Hepatic stellate cell (primary cell): ENCODE measurements at places on chromosomes 12 and 14.

- DNase-seq: peak; percentile 94
These were observed at the start of gene SNW1 for GRCh38 chr14:77760381-77761204. TSS of gene SNW1 (minus strand) at chr14:77761156. CDS start at chr14:77761127, 29 bp downstream.

DNA sequence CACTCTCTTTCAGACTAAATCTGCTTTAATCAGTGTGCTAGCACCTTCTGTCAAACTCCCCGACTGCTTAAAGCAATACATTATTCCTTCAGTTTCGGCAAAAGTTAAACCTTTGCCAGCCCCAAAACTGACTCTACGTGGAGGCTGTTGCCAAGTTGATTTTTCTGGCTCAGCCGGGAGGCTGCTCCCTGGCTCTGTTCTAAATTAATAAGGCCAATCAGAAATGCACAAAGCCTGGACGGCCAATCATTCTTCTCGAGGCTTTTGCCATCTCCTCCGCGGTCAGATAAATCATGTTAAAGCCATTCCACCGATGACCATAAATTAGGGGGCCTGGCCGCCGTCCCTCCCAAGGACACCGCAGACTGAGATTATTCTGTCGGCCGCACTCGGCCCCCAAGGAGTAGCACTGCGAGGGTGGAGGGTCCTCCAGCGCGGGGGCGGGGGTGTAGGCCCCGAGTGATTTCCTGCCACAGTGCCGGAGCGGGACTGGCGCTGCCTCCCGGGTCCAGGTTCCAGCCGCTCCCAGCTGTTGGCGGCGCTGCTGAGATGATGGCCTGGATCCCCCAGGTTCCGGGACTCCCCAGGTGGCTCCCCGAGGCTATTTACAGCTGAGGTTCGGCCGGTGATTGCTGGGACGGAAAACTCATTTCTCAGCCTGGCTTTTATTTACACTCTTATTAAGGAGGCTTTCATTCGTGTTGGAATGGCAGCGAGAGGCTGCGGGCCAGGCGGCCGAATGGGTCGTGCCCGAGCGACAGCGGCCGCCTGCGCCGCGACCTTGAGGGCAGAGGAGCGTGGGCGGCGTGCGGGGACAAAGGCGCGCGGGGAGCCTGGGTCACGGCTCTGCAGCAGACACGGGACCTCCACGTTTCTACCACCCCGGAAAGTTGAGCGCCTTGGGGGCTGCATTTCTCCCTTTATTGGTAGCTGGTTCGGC is 165.1 kb downstream of the MON2 start:
- DNase-seq: peak; percentile 91

DNA sequence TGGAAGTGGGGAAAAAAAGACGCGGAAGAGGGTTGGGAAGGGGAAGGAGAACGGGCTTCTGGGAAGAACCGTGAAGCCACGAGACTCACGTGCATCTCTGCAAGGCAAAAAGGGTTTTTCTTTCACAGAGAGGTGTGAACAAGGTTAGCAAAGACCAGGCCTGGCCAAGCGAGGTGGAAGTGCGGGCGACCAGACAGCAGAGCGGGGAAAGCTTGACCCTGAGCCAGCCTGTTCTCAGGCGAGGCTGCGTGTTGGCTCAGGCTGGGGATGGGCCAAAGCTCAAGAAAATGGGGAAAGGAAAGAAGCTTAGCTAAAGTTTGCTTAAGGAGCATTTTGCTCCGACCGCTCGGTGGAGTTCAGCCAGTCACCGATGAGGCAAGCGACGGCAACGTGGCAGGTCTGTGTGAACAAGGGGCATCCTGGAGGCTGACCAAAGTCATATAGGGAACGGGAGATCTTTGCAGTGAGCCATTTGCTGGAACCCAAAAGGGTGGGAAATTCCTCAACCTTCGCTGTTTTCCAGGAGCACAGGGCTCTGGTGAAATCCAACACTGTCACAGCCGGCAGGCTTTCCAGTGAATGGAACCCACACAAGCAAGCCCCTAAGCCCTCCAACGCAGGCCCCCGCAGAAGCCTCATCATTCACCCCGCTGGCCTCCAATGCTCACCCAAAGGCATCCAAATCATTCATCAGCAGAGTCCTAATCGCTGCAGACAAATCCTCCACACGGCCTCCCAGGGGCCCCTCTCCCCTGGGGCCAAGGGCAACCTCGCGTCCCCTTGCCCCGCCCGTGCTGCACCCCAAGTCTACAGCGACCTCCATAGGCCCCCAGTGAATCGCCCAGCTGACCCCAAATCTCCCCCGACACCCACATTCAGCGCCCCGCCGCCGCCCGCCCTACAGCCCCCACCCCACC is 754 bp downstream of the ZNF605 start:
- DNase-seq: peak; percentile 72

DNA sequence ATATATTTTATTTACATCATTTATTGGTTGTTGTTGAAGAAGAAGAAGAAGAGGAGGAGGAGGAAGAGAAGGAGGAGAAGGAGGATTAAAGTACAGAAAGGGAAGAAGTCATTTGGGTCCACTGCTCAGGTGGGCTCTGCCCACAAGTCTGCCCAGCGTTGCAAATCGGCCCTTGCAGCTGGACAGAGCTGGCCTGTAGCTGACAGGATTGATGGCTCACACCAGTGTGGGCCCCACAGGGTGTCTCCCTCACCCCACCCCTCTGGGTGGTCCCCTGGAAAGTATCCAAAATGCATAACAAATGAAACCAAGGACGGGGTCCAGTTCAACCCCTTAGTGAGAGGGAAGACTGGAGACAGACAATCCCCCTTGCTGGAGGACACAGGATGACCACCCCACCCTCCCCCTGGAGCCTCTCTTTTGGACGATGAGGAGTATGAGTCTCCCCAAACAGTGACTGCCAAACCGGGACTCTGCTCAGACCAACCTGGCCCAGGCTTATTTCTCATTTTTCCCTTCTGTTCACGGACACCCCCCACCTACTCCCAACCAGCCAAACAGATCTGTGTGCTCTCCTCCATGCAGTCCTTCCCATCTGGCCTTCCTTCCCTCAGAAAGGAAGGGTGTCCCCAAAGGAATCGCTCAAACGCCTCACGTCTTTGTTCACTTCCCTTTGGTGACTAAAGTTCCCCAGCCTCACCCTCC is 17.7 kb downstream of the DPF3 start:
- DNase-seq: no peak

DNA sequence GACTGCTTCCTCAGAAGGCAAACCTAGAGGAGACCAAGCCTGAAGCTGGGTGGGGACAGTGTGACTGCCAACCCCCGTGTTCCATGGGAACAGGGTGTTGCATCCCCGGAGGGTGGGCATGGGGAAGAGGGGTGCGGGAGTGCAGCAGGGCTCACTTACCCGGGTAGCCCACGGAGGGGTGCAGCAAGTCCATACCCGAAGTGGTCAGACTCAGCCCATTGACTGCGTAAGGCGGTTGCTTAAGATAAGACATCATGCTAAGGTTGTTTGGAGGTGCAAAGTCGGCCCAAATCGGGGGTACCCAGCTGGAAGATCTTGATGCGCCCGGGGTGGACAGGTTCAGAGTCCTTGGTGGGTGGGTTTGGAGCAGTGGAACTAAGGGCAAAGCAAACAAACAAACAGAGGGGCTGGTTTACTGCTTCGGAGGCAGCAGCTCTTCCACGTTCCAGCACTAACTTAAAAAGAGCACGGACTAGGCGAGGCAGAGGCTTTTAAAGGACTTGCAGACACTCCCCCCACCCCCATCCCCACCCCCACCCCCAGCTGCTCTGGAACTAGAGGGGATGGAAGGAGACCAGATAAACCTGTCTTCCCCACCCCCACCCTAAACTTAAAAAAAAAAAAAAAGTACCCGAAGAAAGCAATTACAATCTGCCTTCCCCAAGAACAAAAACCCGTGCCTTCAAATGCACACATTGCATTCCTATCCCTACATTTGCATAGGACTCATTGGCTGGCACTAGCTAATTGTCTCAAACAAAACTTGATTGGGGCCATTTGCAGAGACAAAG is 4.9 kb downstream of the OTX2 start:
- no peak for DNase-seq
